ENCODE measurements at places on chromosomes 5 and 9. TPM values are rescaled to one million over a fixed set of nuclear protein-coding genes. Genes with fewer than 3 reads are reported as not detected.
A peak's percentile ranks its signal among the peaks of the same experiment; 100 is the strongest.

DNA sequence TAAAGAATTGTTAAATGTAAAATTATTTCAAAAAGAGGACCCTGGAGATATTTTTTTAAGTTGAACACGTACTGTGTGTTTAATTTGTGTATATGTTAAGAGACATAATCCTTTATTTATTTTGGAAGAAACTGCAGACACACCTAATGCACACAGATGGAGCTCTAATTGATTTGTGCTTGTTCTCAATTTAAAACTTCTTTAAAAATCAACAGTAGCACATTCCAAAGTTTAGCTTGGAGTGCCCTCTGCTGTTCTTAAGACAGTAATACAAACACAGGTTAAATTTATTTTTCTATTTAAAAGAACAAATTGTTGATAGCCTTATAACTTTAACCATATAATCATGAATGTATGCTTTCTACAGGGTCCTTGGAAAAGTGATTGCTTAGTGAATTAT lies 277.6 kb upstream of the ADAMTS16 start:
- no peak for DNase-seq

Gene GDA
- 3.1 TPM for total RNA-seq

Gene FAM114A2
- 16.0 TPM for total RNA-seq

DNA sequence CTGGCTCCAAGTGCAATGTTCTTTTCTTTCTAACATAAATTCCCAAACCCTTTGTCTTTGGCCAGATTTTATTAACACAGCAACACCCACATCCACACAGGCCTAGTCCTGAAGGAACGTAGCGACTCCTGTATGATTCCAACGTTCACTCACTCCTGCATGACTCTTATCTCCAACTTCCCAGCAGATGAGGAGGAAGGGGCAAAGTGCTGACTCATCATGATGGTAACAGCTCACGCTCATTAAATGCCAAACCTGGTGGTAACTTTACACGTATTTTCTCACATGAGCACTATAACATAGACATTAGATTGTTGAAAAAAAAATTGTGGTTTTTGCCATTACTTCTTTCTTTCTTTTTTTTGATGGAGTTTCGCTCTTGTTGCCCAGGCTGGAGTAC lies 1349.5 kb downstream of the EFNA5 start:
- no peak for DNase-seq

- no peak for DNase-seq
Measured at GRCh38 chr5:130885691-130886090, 279.4 kb downstream of the HINT1 start.

- DNase-seq, result no peak
Measured at GRCh38 chr9:115690786-115691496, 462.6 kb upstream of the PAPPA start.

Gene MAN1B1
- 57.7 TPM for total RNA-seq

- DNase-seq, result no peak
Measured at GRCh38 chr9:17487467-17487866, 91.4 kb upstream of the SH3GL2 start.

- DNase-seq, result no peak
Measured at GRCh38 chr9:89359751-89360261, 41.5 kb downstream of the SECISBP2 start.

GRCh38 chr5:125668884-125669283 lies 754.3 kb upstream of the GRAMD2B start:
- peak; percentile 84 for DNase-seq

DNA sequence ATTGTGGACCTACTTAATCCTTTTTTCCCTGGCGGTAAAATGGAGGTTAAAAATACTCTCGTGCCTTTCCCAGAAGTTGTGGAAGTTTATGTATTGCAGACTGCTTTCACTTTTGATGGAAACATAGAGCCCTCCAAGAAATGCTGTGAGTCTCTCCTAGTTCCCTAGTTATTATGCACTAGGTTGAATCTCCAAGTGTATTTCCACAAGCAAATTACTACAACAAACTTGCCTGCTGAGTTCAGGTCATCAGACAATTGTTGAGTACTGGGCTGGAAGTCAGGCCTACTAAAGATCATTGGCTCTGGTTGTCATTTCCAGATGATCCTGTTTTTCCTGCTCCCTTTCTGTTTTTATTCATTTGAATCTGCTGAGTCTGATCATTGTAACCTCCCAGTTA lies 104.1 kb downstream of the CD180 start:
- no peak for DNase-seq

DNA sequence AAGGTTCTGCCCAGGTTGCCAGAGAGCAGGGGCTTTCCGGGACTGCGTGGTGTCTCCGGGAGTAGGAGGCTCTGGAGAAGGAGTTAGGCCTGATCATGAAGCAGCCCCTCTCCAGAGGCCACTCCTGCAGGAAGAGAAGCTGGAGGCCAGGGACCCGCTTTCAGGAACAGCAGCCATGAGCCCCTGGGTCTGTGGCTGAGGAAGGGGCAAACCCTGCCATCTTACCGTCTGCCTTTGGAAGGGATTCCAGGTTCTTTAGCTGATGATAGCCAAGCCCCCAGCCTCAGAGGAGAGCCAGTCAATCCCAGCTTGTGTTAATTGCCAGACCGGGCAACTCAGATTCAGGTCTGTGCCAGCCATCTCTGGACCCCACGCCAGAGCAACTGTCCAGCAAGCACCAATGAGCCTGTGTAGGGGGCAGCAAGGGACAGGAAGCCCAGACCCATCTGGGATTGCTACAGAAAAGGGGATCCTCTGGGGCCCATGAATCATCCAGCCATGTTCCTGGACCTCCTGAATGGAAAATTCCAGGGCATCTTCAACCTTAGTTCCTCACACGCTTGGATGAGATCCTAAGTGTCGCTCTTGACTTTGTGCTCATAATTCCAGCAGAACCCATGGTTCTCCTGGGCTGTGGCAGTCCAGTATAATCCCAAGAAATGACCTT lies 42.7 kb upstream of the MVB12B start:
- DNase-seq, result no peak

- DNase-seq, result no peak
Measured at GRCh38 chr5:149770236-149770635, 40.1 kb downstream of the PPARGC1B start.

GRCh38 chr5:151820271-151820670 lies 48.5 kb downstream of the G3BP1 start:
- no peak for DNase-seq

Gene DEPDC1B
- 44.9 TPM for total RNA-seq

Gene IL4
- not detected for total RNA-seq

DNA sequence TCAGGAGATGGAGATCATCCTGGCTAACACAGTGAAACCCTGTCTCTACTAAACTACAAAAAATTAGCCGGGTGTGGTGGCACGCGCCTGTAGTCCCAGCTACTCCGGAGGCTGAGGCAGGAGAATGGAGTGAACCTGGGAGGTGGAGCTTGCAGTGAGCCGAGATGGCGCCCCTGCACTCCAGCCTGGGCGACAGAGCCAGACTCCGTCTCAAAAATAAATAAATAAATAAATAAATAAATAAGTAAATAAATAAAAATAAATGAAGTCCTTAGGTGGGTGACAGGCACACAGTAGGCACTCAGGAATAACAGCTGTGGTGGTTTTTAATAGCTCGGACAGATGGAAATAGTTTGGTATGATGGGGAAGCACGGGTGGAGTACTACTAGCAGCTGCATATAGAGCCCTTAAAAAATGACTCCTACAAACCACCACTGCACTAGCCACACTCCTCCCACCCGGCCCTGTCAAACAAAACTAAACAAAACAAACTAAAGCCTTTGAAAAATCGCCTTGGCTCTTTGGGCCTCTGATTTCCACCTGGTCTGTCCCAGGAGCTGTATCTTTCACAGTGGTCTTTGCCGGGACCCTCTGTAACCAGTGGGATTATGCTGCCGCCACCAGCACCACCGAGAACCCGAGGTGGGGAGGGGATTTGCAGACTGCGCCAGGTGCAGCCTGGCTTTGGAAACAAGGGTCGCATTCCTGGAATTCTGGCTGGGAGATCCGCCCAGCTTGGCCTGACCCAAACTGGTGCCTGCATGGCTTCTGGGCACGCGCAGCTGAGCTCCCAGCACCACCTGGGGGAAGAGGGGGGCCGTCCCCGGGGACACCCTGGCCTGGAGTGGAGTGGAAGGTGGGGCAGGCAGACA lies 5.1 kb upstream of the WDR5 start:
- DNase-seq, result peak; percentile 79

Gene NR6A1
- total RNA-seq, result 33.6 TPM

DNA sequence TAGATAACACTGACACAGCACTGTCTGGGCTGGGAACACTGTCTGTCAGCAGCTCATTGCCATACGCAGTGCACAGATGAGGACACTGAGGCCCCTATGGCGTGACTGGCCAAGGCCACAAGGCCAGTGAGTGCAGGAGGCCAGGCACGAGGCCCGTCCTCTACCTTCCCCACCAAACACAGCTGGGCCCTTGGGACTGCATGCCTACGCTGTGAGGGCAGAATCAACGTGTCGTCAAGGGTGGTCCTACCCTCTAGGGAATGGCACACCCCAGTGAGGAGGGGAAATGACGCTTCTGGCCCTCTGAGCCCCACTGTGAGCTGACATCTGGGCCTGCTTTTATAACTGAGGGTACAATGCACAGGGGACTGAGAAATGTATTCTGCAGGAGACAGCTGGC lies 42.1 kb upstream of the SLC25A51 start:
- no peak for DNase-seq

DNA sequence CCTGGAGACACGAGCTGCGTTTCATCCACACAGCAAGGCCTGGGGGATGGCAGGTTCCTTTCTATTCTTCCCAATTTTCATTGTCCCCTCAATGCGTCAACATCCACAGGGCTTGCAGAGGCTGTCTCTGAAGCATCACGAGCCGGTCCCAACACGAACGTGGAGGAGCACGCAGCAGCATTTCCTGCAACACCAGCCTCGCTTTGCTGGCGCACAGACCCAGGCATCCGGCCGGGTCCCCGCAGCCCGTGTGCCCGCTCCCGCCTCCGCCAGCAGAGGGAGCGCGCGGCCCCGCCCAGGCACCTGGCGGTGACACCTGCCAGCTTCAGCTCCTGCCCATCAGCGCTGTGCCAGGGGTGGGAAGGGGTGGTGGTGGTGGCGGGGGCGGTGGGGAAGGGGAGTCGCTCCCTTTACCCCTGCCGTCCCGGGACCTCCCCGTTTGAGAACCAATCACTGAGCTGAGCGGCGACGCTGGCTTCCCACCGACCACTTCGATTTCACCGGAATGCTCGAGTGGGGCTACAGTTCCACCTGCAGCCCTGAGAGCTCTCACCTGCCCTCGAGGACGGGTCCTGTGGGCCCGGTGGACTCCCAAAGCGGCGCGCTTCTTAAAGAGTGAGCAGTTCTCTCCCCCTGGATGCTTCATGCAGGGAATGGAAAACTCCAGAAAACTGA lies 464.5 kb downstream of the ICE1 start:
- peak; percentile 54 for DNase-seq

- DNase-seq, result no peak
Measured at GRCh38 chr5:104452550-104452949, 890.0 kb upstream of the NUDT12 start.

DNA sequence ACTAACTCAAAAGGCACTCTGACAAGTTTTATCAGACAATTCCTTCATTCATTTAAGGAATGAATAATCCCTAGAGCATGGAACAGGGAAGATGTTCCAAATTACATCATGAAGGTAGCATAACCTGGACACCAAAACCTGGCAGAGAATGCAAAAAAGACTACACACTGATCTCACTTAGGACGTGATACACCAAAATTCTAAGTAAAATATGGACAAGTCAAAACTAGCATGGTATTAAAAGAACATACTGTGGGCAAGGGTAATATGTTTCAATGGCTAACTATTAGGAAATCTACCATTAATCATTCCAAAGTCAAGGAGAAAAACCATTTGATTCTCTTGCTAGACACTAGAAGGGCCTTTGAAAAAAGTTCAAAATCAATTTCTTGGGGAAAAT lies 176.5 kb downstream of the HSPA4 start:
- no peak for DNase-seq

Gene PCAT7
- 10.4 TPM for total RNA-seq

DNA sequence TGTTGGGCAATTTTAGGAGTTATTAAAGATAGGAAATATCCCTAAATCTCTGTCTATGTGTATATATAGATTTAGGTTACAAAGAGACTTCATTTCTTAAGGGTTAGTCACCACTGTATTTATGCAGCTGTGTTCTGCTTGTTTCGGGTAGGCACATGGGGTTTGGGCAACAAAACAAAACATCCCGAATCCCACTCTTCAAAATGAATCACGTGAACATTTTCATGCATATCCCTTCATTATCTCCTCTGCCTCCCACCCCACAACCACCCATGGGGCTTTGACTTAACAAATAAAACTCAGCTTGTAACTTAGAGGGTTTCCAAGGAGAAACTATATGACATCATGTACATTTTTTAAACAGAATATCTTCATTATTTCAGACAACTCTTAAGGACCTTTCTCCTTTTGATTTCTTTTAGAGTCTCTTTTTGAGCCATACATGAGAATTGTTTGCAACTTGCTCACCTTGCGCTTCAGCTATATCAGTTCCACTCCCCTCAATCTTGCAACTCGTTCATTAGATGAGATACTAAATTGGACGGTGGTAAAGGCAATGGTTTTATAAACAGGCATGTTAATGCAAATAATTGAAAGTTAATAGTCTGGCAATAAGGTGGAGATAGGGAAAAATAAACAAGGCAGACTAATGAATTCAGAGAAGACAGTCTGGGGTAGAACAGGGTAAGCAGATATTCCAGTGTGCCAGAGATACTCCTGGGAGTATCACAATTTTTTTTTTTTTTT lies 136.7 kb downstream of the CD180 start:
- no peak for DNase-seq

DNA sequence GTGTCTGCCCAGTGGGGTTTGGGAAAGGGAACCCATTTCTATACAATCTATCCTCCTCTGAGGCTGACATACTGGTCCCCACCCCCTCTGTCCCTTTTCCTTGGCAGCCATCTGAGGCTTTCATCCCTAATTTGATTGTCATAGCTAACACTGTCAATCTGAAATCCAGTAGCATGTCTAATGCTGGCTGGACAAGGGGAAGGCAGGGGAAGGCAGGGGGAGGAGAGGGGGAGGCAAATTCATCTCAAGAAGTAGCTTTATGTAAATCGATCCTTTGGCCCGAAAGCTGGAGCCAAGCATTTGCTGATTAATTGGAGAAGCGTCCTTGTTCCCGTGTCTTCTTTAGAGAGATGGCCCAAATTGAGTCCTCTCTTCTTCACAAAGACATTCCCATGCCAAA lies 314.1 kb upstream of the PANK3 start:
- no peak for DNase-seq

- no peak for DNase-seq
Measured at GRCh38 chr9:3980771-3981170, 319.1 kb downstream of the GLIS3 start.

All from Caco-2 (cell line).